ENCODE measurements at places on chromosomes 6 and 20. TPM values are rescaled to one million over a fixed set of nuclear protein-coding genes. Genes with fewer than 3 reads are reported as not detected.

GRCh38 chr6:108621117-108621516 is 60.4 kb downstream of the FOXO3 start:
- no peaks in the 10 kb centered on the region for H3K27me3 ChIP-seq
- H3K4me1 ChIP-seq: peaks cover 12% of the 10 kb centered on the region
- peak; percentile 86 for DNase-seq
- H3K36me3 ChIP-seq: no peaks in the 10 kb centered on the region

- no peaks in the 10 kb centered on the region for H3K36me3 ChIP-seq
- no peaks in the 10 kb centered on the region for H3K27me3 ChIP-seq
- no peak overlapping the region for H3K4me3 ChIP-seq
- DNase-seq: no peak
Measured at GRCh38 chr20:47568019-47568418, 66.3 kb downstream of the NCOA3 start.

- no peaks in the 10 kb centered on the region for H3K36me3 ChIP-seq
- no peak overlapping the region for H3K27ac ChIP-seq
- no peaks in the 10 kb centered on the region for H3K4me1 ChIP-seq
- no peak overlapping the region for H3K4me3 ChIP-seq
Measured at GRCh38 chr20:57080796-57081195, 185.6 kb downstream of the BMP7 start.

DNA sequence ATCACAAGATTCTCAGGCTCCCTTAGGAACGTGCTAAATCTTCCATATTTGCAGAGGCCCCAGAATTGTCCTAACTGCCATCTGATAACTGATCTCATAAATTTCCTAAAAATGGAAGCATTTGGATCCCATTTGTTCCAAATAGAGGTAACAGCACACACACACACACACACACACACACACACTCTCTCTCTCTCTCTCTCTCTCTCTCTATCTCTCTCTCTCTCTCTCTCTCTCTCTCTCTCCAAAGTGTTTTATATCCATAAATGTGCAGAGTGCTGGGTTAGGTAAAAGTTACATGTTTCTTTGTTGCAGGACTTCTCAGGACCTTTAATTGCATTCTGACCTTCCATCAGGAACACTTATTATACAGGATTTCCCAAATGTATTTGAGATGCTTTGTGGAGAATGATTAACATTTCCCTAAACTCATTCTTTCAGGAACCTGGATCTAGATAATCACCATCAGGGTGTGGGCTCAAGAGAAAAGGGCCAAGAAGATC is 8.5 kb upstream of the STK38 start:
- H3K27me3 ChIP-seq: no peaks in the 10 kb centered on the region
- no peak overlapping the region for H3K27ac ChIP-seq
- H3K4me3 ChIP-seq: no peak overlapping the region
- no peaks in the 10 kb centered on the region for H3K36me3 ChIP-seq

DNA sequence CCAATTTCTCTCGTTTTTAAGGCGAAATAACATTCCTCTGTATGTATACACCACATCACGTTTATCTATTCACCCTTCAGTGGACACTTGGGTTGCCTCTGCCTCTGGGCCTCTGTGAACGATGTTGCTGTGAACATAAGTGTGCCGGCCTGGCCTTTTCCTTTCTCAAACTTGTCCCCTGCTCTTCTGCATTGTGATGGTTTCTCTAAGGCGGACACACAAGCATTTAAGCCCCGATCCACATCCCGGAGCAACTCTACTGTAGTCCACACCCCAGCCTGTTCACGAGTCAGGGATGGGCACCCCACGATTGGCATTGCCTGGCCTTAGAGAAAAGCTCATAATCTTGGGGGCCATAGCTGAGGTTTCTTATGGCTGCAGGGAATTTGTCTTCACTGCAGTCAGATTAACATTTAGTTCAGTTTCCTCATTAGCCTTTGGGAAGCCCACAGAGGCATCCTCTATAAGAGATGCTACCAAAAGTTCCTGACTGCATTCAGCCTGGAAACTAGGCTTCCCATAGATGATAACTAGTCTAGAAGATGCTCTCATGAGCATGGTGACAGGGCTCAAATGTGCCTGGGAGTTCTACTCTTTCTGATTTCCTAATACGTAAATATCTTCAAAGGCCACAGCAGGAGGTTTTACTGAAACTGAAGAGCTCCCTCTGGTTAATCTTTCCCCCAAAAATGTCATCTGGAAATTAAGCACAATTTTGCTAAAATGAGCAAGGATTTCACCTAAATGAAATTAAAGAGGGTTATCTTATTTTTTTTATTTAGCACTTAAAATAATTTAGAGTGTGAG is 762 bp downstream of the ZC3H12D start:
- no peak for DNase-seq
- no peaks in the 10 kb centered on the region for H3K36me3 ChIP-seq
- no peak overlapping the region for H3K27ac ChIP-seq
- H3K4me1 ChIP-seq: no peaks in the 10 kb centered on the region

- H3K36me3 ChIP-seq: no peaks in the 10 kb centered on the region
- DNase-seq: peak; percentile 86
- no peaks in the 10 kb centered on the region for H3K4me1 ChIP-seq
- H3K27me3 ChIP-seq: no peaks in the 10 kb centered on the region
- H3K27ac ChIP-seq: no peak overlapping the region
Measured at GRCh38 chr6:3813150-3813780, 35.9 kb upstream of the FAM50B start.

DNA sequence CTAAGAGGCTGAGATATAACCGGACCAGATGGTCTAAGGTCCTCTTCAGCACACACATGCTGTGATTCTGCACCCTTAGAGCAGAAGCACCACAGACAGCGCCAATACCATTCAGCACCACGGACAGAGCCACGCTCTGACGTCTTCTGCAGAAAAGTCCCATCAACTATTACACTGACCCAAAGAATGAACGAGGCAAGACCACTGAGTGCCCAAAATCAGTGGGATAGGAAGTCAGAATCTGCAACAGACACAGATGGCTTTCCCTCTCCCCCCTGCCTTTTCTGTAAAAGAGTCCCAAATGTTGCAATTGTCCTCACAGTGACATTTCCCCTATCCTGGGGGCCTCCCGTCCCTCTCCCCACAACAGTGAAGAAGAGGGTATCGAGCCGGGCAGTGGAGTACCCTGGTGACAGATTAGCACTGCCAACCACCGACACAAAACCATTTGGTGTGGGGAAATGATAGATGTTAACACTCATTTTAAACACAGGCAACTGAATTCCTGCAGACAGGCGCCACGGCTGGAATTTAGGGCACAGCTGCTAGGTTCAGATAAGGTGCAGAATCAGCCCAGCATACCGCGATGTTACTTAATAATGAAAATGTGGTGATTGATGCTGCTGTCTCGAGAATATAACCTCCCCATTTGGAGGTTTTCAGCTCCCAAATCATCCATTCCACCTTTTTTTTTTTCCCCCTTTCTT is 66.6 kb upstream of the CTNNBL1 start:
- DNase-seq: no peak
- no peaks in the 10 kb centered on the region for H3K36me3 ChIP-seq
- H3K4me1 ChIP-seq: no peaks in the 10 kb centered on the region

GRCh38 chr20:14913896-14914620 is 576.6 kb upstream of the FLRT3 start:
- DNase-seq: no peak
- H3K27ac ChIP-seq: no peak overlapping the region
- no peaks in the 10 kb centered on the region for H3K36me3 ChIP-seq
- no peak overlapping the region for H3K4me3 ChIP-seq
- H3K4me1 ChIP-seq: peaks cover 6% of the 10 kb centered on the region

GRCh38 chr6:127216810-127217789 is 49.6 kb upstream of the RNF146 start:
- H3K27ac ChIP-seq: no peak overlapping the region
- no peak overlapping the region for H3K4me3 ChIP-seq
- no peaks in the 10 kb centered on the region for H3K4me1 ChIP-seq
- no peak for DNase-seq
- no peaks in the 10 kb centered on the region for H3K27me3 ChIP-seq

- H3K27me3 ChIP-seq: no peaks in the 10 kb centered on the region
- no peak overlapping the region for H3K27ac ChIP-seq
- no peak for DNase-seq
- H3K4me3 ChIP-seq: no peak overlapping the region
- no peaks in the 10 kb centered on the region for H3K4me1 ChIP-seq
- H3K36me3 ChIP-seq: no peaks in the 10 kb centered on the region
Measured at GRCh38 chr20:20366876-20367574, 879 bp upstream of the INSM1 start.

GRCh38 chr6:8240301-8240700 is 138.0 kb upstream of the EEF1E1 start:
- H3K36me3 ChIP-seq: no peaks in the 10 kb centered on the region
- no peak overlapping the region for H3K27ac ChIP-seq
- no peak overlapping the region for H3K4me3 ChIP-seq
- H3K4me1 ChIP-seq: no peaks in the 10 kb centered on the region
- DNase-seq: no peak

DNA sequence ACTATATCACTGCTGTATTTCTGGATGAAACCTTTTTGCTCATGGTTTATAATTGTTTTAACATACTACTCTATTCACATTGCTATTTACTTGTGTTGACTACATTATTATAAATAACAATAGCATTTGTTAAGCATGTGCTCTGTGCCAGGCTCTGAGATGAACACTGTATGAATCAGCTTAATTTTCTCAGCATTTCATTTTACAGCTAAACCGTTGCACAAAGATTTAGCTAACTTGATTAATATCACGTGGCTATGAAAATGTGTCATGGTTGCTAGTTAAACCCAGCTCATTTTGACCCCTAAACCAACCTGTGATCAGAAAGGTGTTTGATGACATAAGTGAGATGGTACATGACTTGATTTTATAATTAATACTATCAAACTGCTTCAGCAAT is 77.5 kb downstream of the NCOA7 start:
- H3K4me3 ChIP-seq: no peak overlapping the region
- no peak overlapping the region for H3K27ac ChIP-seq
- no peaks in the 10 kb centered on the region for H3K36me3 ChIP-seq
- DNase-seq: no peak
- peaks cover 2% of the 10 kb centered on the region for H3K4me1 ChIP-seq

DNA sequence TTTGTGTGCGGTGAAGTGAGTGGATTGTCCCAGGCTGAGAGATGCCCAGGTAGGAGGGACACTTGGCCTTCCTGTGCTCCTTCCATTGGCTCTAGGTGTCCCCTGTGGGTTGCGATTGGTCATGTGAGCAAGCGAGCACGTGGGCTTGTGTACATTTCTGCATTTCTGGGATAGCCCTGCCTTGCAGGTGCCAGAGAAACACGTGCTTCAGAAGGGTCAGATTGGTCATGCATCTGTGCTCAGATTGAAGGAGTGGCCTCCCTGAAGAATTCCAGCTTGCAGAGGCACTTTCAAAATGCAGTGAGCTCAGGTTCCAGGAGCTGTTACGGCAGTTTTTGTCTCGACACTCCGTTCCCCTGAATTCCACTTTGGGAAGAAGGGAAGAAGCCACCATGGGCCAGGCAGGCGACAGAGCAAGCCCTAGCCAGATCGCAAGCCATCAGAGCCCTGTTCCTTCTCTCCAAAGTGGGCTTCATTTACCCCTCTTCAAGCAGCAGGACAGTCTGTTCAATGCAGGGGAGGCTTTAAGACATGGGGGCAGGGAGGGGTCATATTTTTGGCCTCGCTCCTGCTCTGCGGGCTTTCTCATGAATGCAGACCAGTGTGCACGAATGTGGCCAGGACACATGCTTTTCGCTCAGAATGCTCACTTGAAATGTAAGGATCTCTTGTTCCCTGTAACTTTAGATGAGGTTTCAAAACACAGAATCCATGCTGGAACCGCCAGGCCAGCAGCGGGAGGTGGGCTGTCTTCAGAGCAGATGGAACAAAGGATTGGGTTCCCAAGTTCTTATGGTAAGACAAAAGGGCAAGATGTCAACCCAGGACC is 78.6 kb upstream of the AKAP12 start:
- H3K4me3 ChIP-seq: no peak overlapping the region
- DNase-seq: no peak
- no peaks in the 10 kb centered on the region for H3K36me3 ChIP-seq
- no peaks in the 10 kb centered on the region for H3K27me3 ChIP-seq
- no peaks in the 10 kb centered on the region for H3K4me1 ChIP-seq
- no peak overlapping the region for H3K27ac ChIP-seq

GRCh38 chr6:63923139-63923739 is 287.6 kb downstream of the PHF3 start:
- no peaks in the 10 kb centered on the region for H3K36me3 ChIP-seq
- H3K27ac ChIP-seq: no peak overlapping the region
- no peaks in the 10 kb centered on the region for H3K4me1 ChIP-seq

GRCh38 chr20:37151529-37151928 is 27.6 kb upstream of the RPN2 start:
- H3K4me3 ChIP-seq: no peak overlapping the region
- H3K27ac ChIP-seq: no peak overlapping the region
- no peaks in the 10 kb centered on the region for H3K4me1 ChIP-seq
- DNase-seq: no peak
- H3K27me3 ChIP-seq: no peaks in the 10 kb centered on the region

GRCh38 chr6:42652024-42652746 is 70.2 kb downstream of the PRPH2 start:
- no peaks in the 10 kb centered on the region for H3K36me3 ChIP-seq
- no peaks in the 10 kb centered on the region for H3K27me3 ChIP-seq
- no peaks in the 10 kb centered on the region for H3K4me1 ChIP-seq

USP49 gene
- 5.3 TPM for total RNA-seq

MCHR2 gene
- not detected for total RNA-seq

GJA1 gene
- total RNA-seq: 185 TPM
